ENCODE measurements at places on chromosomes 1 and 21.

DNA sequence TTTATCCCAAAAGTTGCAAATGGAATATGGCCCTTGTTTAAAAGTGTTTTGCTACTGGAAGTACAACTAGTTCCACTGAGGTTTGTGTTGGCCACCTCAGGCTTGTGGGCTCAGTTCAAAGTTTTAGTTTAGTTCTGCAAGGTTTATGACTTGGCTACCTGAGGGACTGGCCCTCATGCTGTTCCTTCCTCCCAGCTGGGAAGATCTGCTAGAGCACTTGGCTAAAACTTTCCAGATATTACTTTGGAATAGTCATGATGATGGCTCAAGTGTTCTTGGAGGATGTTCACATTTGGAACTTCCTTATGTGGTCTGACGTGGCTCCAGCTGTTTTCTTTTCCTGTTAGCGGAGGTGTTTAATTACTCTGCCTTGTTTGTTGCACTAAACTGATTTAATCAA lies 110.2 kb upstream of the IVNS1ABP start:
- no peak for DNase-seq

GRCh38 chr21:35178827-35179226 lies 129.7 kb upstream of the RUNX1 start:
- DNase-seq = no peak

DNA sequence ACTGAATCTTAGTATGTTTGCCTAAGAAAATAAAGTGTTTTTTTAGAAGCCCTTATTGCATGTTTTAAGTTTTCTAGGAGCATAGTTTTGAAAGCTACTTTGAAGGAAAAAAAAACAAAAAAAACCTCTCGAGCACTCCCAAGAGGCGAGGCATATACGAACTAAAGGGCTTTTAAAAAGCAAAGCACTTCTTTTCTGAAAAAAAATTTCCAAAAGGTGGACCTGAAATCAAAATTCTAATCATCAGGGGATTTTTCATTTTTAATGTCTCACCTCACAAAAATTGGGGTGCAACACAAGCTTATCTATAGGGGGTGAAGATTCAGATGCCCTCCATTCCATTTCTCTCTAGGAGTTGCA lies 594 bp downstream of the GLMN start:
- no peak for DNase-seq

DNA sequence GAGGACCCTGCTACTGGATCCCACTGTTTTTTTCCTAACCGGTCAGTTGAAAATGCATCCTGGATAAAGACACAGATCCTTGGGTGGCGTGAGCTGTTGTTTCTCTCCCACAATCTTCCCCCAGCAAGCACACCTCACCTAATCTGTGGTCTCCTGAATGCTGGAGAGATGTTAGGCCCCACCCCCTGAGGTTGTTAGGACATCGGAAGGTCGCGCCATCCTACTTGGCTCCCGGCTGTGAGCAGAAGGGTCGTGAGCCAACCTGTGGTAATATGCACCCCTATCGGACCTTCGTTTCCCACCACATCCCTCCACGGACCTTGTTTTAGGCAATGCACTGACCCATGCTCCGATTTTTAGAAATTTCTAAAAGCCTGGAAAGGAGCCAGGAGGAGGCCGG lies 89.9 kb upstream of the IPO9 start:
- no peak for DNase-seq

GRCh38 chr1:33429332-33429731 lies 1.6 kb downstream of the PHC2 start:
- DNase-seq = no peak

DNA sequence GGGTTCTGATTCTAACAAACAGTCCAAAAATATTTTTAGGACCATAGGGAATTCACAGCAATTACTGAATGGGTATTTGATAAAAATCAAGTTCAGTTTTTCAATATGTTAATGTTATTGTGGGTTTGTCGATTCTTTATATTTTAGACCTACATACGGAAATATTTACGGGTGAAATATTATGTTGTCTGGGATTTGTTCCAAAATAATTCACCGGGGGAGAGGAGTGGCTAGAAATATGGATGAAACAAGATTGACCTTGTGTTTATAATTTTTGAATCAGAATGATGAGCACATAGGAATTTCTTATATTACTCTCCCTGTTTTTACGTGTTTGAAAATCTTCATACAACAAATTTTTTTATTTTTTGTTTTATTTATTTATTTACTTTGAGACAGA lies 56.7 kb upstream of the USP1 start:
- DNase-seq = no peak

DNA sequence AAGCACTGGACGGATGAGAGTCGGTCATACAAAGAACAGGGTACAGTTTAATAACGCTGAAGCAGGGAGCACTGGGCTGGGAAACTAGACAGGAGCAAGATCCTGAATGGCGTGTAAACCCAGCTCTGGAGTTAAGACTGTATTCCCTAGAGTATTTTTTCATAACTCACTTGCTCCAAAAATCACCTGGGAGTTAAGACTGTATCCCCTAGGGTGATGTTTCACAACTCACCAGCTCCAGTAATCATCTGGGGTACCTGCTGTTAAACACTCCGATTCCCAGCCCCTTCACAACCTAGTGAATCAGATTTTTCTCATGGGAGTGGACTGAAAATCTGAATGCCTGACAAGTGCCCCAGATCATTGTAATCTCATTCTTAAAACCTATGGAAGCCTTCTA lies 123.2 kb downstream of the MAB21L3 start:
- DNase-seq = no peak

GRCh38 chr1:3775490-3776230 lies 3.1 kb downstream of the SMIM1 start:
- peak; percentile 73 for DNase-seq

DNA sequence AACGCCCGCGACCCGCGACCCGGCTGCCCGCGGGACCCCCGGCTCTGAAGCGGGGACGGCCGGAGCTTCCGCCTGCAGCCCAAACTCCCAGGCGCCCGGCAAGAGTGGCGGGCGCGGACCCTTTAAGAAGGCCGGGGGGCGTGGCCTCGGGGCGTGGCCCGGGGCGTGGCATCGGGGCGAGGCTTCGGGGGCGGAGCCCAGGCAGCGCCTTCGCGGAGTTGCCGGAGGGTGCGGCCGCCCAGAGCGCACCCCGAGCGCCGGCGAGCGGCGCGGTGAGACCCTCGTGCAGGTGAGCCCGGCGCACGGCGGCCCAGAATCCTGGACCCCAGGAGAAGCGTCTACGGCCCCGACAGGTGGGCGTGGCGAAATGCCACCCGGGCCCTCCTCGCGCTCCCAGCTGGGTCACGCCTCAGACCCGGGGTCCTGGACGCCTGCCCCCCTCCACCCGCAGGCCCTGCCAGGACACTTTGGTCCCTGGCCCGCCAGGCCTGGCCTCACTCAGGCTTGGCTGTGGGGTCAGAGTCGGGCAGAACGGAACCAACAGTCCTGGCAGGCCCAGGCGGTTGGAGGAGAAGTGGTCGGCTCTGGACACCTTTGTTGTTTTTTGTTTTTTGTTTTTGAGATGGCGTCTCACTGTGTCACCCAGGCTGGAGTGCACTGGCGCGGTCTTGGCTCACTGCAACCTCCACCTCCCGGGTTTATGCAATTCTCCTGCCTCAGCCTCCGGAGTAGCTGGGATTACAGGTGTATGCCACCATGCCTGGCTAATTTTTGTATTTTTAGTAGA lies 14.4 kb downstream of the RNF223 start:
- peak; percentile 87 for DNase-seq

- no peak for DNase-seq
Observed at GRCh38 chr1:3942416-3943122, 42.5 kb upstream of the C1orf174 start.

DNA sequence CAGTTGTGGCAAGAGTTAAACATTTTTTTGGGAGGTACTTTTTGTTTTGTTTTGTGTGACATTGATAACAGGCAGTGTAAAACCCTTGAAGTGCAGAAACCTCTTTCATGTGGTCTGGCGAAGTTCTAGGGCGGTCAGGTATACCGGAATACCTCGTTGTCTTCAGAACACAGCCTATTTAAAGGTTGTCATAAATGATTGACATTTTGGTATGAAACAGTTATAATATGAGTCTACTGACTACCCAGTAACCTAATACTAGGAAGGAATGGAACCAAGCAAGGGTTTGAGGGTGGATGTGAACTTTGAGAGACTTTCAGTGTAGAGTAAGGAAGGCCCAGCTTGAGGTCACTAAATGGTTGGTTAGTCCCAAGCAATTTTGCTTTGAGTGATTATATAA lies 40.5 kb downstream of the PATJ start:
- no peak for DNase-seq

- no peak for DNase-seq
Observed at GRCh38 chr21:17441370-17441769, 71.5 kb upstream of the CXADR start.

- DNase-seq = peak; percentile 82
Observed at GRCh38 chr1:226738421-226738994, 574 bp downstream of the ITPKB start.

- no peak for DNase-seq
Observed at GRCh38 chr1:70485624-70486023, 74.6 kb downstream of the CTH start.

DNA sequence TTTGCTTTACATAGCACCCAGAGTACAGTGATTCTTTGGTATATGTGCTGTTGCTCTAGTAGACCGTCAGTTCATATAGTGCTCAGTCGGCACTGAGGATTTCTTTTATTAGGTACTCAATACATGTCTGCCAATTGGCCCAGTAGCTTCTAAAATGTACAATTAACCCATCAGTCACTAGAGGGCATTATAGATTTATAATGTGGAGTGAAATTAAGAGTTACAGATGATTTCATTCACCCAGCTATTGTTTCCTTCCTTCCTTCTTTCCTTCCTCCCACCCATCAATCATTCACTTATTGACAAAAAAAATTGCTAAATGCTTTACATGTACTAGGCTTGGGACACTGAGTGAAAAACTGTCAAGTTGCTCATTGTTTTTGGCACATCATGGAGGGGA lies 263.6 kb upstream of the USP24 start:
- peak; percentile 13 for DNase-seq

GRCh38 chr1:182978151-182978853 lies 25.3 kb upstream of the SHCBP1L start:
- no peak for DNase-seq

- no peak for DNase-seq
Observed at GRCh38 chr1:47853059-47853458, 144.1 kb downstream of the TRABD2B start.

DNA sequence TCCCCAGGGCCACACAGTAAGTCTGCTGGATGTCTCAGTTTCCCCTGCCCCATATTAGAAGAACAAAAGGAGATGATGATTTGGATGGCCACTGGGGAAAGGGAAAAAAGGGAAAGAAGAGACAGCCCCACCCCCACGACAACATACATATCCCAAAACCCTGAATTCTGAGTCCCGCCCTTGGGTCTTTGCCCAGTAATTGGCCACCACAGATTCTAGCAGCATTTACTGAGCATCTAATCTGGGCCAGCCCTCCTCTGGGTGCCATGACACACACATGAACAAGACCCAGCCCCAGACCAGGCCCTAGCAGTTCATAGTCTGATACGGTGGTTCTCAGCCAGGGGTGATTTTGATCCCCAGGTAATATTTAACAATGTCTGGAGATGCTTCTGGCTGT lies 5.2 kb upstream of the TTC4 start:
- no peak for DNase-seq

- no peak for DNase-seq
Observed at GRCh38 chr1:18182398-18183160, 75.0 kb downstream of the IGSF21 start.

DNA sequence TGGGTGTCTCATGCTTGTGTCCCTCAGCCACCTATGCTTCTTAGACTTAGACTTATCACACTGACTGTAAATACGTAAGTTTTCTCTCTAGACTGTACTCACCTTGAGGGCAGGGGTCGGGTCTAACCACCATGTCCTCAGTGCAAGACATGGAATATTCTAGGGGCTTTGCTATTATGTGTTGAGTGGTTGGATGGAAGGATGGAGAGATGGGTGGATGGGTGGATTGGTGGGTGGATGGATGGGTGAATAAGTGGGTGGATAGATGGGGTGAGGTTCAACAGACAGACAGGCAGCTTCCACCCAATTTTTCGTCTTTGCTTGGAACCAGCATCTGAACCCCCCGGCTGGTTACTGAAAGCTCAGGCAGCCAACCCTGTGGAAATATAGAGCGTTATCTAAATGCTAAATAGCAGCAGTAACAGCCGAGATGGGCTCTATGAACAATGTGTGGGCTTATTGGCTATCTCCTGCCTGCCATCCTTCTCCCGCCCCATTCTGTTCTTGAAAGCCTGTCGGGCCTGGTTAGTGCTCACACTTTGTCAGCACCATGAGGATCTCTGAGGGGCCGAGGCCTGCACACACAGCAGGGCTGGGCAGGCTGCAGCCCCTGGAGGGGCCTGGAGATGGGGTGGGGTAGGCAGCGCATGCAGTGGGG lies 130.7 kb downstream of the ACTL8 start:
- no peak for DNase-seq

GRCh38 chr1:110811529-110811928 lies 61.4 kb upstream of the CD53 start:
- DNase-seq = no peak

DNA sequence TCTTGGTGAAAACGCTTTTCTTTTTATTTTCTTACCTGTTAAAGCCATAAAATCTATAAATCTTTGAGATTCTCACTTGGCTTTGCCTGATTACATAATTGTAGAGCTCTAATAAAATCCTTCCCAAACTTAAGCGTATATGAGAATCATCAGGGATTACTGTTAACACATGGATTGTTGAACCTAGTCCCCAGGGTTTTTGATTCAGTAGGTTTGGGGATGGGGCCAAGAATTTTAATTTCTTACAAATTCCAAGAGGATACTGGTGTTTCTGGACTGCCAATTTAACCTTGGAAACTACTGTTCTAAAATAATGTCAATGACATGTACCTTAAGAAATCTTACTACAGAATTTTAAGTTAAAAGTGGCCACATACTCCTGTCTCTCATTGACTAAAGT lies 694.2 kb downstream of the BRINP3 start:
- DNase-seq = no peak

GRCh38 chr1:17191990-17192242 lies 13.0 kb upstream of the PADI1 start:
- DNase-seq = no peak

DNA sequence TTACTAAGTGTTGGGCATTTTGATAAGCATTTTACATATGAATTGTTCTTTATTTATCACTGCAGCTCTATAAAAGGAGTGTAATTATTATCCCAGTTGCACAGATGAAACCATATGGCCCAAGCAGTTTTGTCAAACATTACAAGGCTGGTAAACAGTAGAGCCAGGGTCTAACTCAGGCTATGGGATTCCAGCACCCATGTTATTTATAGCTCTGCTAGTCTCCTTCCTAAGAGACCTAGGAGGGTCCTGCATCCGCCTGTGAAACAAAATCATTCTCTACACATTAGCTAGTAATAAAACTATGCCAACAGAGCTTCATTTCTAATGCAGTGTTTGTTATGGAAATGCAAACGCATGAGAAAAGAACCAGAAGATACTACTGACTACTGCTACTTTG lies 58.6 kb downstream of the IL23R start:
- no peak for DNase-seq

DNA sequence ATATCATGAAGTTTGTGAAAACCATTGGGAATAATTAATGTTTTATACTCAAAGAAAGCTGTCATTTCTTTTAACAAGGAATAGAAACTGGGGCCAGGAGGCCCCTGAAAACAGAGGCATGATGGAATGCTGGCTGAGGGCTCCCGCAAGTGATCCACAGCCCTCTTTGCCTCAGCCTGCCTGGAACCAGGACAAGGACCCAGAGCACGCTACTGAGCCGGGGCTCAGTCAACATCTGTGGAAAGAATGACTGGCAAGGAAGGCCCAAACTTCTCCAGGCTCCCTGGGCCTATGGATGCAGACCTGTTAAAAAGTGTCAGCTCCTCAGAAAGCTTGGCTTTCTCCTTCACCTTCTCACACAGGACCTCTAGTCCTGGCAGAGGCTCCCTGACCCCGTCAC lies 32.6 kb downstream of the COLGALT2 start:
- DNase-seq = no peak

GRCh38 chr1:75035536-75035935 lies 98.7 kb upstream of the LHX8 start:
- no peak for DNase-seq
